ENCODE measurements at places on chromosomes 16 and 17. TPM values are rescaled to one million over a fixed set of nuclear protein-coding genes. Genes with fewer than 3 reads are reported as not detected.

GRCh38 chr16:11183035-11183812 lies 72.8 kb downstream of the SOCS1 start:
- DNase-seq = no peak

DNA sequence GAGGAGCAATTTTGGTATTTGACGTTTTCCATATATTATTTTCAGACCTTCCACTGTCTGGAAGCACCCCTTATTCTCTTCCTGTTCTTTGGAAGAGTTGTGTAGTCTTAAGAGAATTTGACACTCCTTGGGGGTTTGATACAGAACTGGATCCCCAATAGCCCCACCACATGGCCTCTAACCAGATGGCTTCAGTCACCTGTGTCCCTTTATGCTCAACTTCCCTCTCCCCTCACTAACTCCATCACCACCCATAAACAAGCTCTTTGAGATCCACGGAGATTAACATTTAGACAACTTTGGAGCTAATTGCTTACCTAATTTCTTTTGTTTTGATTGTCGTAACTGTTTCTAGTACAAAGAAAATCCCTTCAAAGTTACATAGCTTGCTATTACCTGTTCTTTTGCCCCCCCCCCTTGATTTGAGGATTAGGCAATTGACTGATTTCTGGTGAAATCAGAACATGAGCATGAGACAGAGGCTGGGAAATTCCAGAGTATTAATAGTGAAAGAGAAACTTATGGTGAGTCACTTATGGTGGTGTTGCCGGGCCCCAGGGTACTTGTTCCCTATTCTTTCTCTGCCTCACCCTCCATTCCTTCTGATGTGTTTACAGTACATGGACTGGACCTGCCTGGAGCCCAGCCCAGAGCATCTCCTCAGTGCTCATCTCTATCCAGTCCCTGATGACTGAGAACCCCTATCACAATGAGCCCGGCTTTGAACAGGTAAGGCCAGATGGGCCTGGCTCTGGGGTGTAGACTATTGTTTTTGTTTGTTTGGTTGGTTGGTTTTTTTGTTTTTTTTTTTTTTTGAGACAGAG lies 7.5 kb downstream of the UBE2Z start:
- no peak for DNase-seq

LGALS9B gene
- total RNA-seq = not detected

GRCh38 chr17:31515267-31515666 lies 123.8 kb downstream of the RAB11FIP4 start:
- no peak for DNase-seq

- no peak for DNase-seq
Observed at GRCh38 chr16:4087990-4088577, 28.2 kb downstream of the ADCY9 start.

GRCh38 chr16:58393138-58393504 lies 850 bp downstream of the GINS3 start:
- no peak for DNase-seq

KRT9 gene
- not detected for total RNA-seq
